Left renal pelvis (tissue), 4 donors: ENCODE measurements at places on chromosomes 12 and 14. TPM values are rescaled to one million over a fixed set of nuclear protein-coding genes. Genes with fewer than 3 reads are reported as not detected.

Gene CFAP251
- polyA plus RNA-seq = 3.0 TPM

- no peak for DNase-seq
Measured at GRCh38 chr14:35247777-35248475, 44.3 kb upstream of the PSMA6 start.

Gene TAS2R8
- polyA plus RNA-seq = not detected

DNA sequence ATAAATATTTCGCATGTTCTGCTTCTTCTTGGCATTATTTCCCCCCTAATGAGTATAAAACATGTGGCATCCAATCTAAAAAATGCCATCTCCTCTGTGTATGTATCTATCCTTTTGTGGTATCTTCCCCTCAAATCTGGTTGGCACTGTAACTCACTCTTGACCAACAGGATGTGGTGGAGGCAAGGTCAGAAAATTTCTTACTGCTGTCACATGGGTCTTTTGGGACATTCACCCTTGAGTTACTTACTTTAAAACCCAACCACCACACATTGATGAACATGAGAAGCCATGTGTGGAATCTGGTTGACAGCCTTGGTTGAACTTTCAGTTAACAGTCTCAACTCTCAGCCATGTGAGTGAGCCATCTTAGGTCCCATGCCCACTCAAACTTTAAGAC is 516.9 kb downstream of the SLC16A7 start:
- no peak for DNase-seq

- DNase-seq = no peak
Measured at GRCh38 chr12:132217371-132217770, 73.1 kb downstream of the NOC4L start.

Gene ZCCHC8
- polyA plus RNA-seq = 41.7 TPM

- no peak for DNase-seq
Measured at GRCh38 chr12:113392988-113393579, 10.6 kb downstream of the SDS start.

DNA sequence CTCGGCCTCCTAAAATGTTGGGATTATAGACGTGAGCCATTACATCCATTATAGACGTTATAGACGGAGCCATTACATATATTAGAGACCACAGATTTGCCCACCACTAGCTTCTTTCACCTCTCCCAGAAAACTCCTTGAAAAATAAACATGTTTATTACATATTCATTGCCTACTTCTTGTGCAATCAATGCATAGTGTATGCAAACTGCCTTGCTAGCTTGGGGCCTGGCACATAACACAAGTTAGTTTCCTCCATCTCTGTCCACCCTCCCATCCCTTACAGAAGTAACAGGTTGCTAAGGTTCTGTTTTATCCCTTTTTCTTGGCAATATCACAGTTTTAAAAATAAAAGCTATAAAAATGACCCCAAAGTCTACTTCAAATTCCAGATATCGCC is 66.4 kb upstream of the KRR1 start:
- no peak for DNase-seq

- DNase-seq = no peak
Measured at GRCh38 chr14:102750376-102750775, 26.9 kb upstream of the TRAF3 start.

Gene KLHDC1
- polyA plus RNA-seq = 4.9 TPM

- no peak for DNase-seq
Measured at GRCh38 chr14:45258805-45259204, 5.8 kb upstream of the MIS18BP1 start.

Gene FOXN4
- 0.92 TPM for polyA plus RNA-seq
